ENCODE measurements at places on chromosomes 2 and 18.

- DNase-seq, result no peak
These were observed 61.9 kb downstream of the PUM2 start for GRCh38 chr2:20288642-20289340.

GRCh38 chr2:40178171-40178778 lies 273.6 kb downstream of the SLC8A1 start:
- DNase-seq, result no peak

GRCh38 chr2:138060301-138060635 lies 96.0 kb downstream of the HNMT start:
- DNase-seq, result no peak

- no peak for DNase-seq
These were observed 15.7 kb downstream of the CRIM1 start for GRCh38 chr2:36371070-36371874.

- no peak for DNase-seq
These were observed 189.6 kb upstream of the PARD3B start for GRCh38 chr2:204355688-204356087.

DNA sequence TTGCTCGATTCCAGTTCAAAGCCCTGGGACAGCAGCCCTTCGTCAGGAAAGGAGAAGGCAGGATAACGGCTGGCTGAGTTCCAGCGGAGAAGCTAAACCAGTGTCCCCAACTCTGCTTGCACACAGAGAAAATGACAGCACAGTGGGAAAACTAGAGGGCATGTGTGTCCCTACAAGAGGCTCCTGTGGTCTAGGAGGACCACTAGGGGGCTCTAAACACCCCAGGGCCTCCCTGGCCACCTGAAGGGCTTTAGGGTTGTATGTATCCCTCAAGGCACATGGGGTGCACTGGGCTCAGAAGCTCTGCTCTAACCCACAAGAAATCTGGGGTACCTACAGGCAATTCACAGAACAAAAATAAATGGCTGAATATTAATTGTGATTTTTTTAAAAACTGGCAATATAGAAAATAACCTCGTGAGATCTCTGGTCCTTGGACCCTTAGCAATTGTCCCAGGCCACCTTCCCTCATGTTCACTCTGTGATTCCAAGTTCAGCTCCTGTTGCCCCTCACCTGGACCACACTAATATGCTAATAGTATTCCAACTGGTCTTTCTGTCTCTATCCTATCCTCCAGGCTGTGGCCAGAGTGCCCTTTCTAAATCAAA lies 17.5 kb downstream of the STAT1 start:
- DNase-seq, result peak; percentile 71

DNA sequence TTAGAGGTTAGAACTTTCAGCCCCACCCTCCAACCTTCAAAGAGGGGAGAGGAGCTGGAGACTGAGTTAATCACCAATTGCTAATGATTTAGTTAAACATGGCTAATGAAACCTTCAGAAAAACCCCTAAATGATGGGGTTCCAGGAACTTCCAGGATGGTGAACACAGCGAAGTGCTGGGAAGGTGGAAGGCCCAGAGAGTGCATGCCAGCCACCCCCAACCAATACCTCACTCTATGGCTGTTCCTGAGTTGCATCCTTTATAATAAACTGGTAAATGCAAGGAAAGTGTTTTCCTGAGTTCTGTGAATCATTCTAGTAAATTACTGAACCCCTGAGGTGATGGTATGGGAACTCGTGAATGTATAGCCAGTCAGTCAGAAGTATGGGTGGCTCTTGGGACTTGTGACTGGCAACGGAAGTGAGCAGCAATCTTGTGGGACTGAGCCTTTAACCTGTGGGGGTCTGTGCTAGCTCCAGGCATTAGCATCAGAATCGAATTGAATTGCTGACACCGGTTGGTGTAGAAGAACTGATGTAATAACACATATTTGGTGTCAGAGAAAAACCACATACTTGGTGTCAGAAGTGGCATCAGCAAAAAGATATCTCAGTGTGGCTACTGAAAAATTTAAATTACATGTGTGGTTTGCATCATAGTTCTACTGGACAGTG lies 37.4 kb downstream of the NPHP1 start:
- no peak for DNase-seq

DNA sequence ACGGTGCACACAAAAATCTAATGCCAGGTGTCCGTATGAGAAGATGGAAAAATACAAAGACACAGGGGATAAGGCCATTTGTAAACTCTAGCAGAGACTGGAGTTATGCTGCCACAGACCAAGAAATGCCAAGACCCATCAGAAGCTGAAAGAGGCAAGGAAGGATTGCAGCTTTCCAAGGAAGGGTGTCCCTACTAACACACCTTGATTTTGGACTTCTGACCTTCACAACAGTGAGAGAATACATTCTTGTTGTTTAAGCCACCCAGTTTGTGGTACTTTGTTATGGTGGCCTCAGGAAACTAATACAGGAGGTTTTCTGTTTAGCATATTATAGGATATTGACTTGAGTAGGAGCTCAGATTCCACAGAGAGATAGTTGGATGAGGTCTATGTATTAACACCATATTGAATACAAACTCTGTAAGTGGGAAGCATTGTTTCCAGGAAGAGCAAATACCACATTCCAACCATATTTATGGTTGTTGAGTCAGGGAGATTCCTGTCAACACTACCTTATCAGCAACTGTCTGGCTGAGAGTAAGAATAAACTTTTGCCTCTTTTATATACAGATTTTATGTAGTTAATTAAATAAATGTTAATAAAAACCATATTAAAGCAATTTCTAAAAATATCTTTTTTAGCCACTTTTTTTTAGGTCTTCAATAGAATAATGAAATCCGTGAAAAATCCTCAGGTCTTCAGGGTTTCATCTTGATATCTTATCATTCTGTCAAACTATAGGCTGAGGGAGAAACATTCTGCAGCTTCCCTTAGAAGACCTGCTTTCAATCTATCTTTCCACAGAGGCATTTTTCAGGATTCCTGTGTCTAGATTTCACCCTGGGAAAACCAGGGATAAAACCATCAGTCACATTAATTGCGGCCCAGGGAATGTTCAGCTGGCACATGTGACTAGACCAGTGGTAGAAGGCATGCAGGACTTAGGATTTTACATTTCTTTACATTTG lies 35.4 kb upstream of the HNMT start:
- no peak for DNase-seq

- no peak for DNase-seq
These were observed 14.3 kb downstream of the DSG2 start for GRCh38 chr18:31512203-31512764.

Data from germinal center (tissue), 1 donor.